ENCODE measurements at places on chromosomes 13 and 19. TPM values are rescaled to one million over a fixed set of nuclear protein-coding genes. Genes with fewer than 3 reads are reported as not detected.

Gene MLLT1
- total RNA-seq: 5.9 TPM

Gene KCNC3
- 0.26 TPM for total RNA-seq

Gene SOHLH2
- not detected for total RNA-seq

DNA sequence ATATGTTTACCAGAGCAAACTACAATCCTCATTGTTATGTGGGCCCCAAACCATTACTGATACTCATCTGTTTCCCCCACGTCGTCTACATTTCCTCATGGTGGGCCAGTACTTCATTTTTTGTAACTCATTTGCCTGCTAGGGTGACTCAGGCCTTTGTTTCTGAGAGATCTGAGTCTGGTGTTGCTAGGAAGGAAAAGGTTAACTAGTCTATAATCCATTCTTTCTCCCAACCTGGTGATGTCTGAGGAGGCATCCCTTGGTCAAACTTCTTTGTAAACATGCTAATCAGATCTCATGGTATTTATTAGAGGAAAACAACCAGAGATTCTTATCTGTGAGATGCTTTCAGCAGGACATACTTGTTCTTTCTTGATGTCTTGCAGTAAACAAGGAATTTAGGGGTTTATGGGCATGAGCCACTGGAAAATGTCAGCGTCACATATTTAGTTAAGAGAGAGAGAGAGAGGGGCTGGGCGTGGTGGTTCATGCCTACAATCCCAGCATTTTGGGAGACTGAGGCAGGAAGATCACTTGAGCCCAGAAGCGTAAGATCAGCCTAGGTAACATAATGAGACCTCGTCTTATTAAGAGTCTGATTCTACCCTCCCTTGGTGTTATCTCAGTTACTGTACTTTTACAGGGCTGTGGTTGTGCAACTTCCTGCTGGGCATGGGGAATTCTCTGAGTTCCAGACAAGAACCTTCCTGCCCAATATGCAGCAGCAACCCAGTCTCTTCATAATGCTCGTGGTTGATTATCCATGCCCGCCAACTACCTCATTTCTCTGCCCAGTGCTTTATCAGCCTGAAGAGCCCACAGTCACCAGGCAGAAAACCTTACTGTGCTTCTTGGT is 9.7 kb upstream of the DPRX start:
- no peak overlapping the region for H3K4me3 ChIP-seq
- H3K4me1 ChIP-seq: no peaks in the 10 kb centered on the region
- H3K27me3 ChIP-seq: no peaks in the 10 kb centered on the region
- no peaks in the 10 kb centered on the region for H3K36me3 ChIP-seq

DNA sequence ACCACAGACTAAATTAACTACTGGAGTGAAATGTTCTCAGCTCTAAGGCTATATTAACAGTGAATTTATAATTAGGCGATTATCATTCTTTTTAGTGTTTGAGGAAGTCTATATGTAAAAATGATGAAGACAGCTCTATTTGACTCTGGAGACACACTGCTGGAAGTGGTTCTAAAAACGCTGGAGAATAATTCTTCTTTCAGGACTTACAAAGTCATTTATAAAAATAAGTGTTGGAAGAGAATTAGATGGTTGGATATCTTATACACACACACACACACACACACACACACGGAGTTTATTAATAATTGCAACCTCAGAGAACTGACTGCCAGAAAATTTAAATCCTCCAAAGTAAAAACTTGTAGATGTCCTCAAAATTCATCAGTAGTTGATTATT is 1171.3 kb downstream of the EFNB2 start:
- DNase-seq: no peak
- no peaks in the 10 kb centered on the region for H3K36me3 ChIP-seq
- no peaks in the 10 kb centered on the region for H3K27me3 ChIP-seq
- H3K4me1 ChIP-seq: no peaks in the 10 kb centered on the region
- H3K4me3 ChIP-seq: no peak overlapping the region

DNA sequence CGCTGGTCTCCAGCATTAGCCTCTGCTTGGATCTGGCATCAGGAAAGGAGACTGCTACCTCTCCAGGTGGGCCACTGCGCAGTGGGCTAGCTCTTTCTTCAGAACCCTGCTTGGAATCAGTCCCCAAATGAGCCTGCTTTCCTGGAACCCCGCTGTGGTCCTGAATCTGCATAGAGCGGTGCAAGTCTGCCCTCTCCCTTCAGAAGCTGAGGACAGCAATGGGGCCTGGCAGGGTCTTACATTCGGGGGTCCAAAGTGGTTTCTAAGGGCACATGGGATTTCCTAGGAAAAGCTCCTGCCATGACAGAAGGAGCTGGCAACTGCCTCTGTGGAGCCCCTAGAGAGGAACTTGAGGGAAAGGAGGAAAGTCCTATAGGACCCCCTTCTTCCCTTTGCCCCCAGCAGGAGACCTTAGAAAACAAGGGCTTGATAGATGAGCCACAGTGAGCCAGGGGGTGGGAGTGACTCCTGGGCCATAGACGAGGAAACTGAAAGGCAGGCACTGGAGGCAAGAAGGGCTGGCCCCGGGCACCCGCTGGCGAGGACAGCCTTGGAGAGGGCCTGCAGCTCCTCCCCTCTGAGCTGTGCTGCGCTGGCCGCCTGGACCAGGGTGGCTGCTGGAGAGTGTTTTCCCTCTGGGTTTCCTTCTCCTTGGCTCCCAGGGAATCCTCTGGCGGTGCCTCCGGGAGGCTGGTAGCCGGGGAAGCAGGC is 1.4 kb upstream of the VSTM2B start:
- H3K4me3 ChIP-seq: no peak overlapping the region
- H3K4me1 ChIP-seq: no peaks in the 10 kb centered on the region
- no peaks in the 10 kb centered on the region for H3K36me3 ChIP-seq
- H3K27ac ChIP-seq: no peak overlapping the region

DNA sequence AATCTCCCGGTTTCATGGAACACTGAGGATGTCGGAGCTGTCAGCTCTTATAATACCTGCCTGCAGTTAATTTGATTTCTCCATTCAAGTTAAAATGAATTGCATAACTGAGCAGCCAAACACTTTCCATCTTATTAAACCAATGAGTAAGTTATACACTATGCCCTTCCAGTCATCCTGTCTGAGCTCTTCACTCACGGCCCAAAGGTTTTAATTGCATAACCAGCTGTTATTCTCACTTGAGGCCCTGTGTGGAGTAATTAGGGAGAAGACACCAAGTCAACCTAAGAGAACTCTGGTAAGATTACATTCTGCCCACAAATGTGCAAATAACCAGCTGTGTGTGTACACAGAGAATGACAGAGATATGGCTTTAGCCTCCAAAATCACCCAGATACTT is 303.5 kb downstream of the TBC1D4 start:
- H3K4me1 ChIP-seq: no peaks in the 10 kb centered on the region
- no peaks in the 10 kb centered on the region for H3K27me3 ChIP-seq
- no peak overlapping the region for H3K4me3 ChIP-seq
- H3K27ac ChIP-seq: no peak overlapping the region
- no peaks in the 10 kb centered on the region for H3K36me3 ChIP-seq
